Stimulated activated CD4-positive, alpha-beta T cell treated with anti-CD3 and anti-CD28 coated beads, Interleukin-4, amount 100 ng/mL, for 1 hour (primary cell): ENCODE measurements at places on chromosomes 2 and 18.

- DNase-seq: no peak
Observed at GRCh38 chr2:202405798-202406197, 29.7 kb downstream of the BMPR2 start.

DNA sequence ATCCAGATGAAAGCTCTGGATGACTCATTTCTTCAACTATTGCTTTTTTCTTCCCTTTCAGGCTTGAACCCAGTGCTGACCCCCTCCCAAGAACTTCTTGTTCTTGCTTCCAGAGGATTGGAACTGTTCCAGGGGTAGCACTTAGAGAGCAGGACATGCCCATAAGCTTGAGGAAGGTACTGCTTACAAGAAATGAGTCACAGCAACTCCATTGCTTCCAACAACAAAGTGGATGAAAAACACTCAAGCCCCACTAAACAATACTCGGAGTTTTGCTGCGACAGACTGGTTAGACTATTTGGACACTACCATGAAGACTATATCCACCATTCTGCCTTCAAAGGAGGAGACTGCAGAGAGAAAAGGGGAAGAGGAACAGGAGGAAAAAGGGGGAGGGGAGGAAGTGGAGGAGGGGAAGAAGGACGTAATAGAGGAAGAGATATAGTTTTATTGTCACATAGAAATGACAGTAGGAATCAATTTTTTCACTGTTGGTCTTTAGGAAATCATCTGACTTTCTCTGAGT, 1.6 kb upstream of the EPC2 start:
- no peak for DNase-seq

- DNase-seq: no peak
Observed at GRCh38 chr2:31002537-31003150, 135.6 kb downstream of the GALNT14 start.

GRCh38 chr18:47883771-47884413, 46.6 kb downstream of the SMAD2 start:
- peak; percentile 14 for DNase-seq

GRCh38 chr2:232473467-232473890, 14.2 kb downstream of the ECEL1 start:
- no peak for DNase-seq

DNA sequence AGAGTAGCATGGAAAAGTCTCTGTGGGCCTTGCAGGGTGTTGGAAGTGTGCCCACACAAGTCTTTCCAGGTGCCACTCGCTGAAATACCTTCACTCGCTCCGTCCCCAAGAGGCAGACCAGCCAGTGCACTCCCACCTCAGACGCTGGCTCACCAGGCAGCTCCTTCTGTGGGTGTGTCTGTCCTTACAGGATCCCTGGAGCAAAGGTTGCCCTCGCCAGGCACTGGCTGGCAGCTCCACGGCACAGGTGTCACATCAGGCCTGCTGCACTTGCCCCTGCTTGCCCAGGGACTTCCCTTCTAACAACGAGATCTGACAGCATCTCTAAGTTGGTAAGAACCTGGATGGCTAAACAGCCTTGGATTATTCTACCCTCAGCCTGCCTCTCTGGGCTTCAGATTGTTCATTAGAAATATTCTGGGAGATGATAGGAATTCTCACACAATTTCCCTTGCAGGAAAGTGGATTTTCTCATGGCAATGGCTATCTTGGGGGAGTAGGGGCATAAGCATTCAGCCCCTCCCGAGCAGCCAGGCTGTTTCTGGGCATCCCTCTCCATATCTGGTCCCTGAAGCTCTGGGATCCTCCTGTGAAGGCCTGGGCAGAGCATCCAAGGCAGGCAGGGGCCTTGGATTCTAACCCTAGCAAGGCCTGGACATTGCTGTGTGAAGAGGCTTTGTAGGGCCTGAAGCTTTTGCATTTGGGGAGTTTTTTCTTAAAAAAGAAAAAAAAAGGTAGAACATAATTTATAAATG, 262.1 kb downstream of the MYCN start:
- DNase-seq: no peak

DNA sequence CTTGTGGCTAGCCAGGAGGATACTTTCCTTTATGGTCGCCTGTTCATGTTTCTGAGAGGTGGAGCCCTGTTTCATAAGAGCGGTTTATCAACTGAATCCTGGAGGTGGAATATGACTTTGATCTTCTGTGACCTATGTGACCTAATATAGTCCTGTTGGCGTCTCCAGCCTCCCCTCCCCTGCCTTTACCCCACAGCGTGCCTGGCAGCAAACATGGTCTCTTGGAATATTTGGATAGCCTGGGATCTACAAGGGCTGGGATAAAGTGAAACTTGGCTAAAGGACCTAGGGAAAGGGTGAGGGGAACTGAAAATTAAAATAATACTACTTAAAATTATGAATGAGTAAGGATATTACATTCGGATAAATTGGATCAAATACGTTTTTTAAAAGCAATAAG, 246.0 kb downstream of the BABAM2 start:
- DNase-seq: no peak

DNA sequence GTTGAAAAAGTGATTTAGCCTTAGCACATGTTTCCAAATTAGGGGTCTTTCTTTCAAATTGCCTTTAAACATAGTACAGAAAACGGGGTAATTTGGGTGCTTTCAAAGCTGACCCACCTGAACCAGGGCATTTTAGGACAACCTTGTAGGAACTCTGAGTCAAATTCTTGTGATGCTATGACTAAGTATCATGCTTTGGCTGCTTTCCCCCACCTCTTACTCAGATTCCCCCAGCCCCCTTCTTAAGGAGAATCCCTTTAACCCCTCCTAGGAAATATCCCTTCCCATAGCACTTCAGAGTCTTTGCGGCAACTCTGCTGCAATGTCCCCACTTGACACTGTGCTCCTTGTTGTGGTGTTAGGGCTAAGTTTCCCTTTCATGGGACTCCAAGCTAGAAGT, 18.6 kb upstream of the KLF7 start:
- no peak for DNase-seq

GRCh38 chr18:13353084-13353823, 134.7 kb downstream of the LDLRAD4 start:
- no peak for DNase-seq

DNA sequence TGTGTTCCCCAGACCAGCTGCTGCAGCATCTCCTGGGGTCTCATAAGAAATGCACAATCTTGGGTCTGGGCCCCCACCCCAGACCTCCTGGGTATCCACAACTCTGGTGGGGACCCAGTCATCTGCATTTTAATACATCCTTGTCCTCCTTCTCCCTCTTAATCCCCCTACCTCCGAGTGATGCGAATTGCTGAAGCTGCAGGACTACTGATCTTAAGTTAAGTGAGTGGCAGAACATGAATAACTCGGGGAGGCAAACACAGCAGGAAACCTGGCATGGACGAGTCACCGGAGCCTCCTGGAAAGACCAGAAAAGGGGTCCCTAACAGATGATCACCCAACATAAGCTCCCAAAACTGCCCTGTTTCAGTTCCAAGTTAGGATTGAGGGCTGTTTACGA, 283.2 kb upstream of the MGAT5 start:
- no peak for DNase-seq

DNA sequence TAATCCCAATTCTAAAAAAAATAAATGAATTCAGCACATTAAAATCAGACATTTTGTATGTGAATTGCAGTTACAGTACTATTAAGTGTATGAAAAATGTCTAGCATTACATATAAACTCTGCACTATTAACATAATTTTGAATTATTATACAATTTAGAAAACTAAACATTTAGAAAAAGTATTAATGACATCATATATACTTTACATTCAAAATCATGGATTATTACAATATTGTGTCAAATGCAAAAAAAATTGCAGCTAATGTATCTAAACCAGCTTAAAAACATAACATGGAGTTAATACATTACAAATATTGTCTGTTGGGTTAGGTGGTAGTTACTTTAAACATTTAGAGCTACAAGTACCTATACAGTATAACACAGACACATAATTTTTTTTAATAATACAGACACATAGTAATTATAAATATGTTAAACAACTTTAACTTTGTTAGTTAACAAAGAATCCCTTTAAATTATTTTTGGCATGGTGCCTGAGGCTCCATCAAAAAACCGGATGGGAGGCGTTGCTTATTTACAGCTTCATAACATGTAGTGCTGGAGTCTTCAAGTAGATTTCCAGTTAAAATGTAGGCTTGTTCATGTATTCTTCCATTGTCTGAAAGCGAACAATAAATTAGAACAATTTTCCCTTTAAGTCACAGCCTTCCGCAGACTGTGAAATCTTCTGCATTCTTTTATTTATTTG, 79.1 kb downstream of the AP1S3 start:
- no peak for DNase-seq

DNA sequence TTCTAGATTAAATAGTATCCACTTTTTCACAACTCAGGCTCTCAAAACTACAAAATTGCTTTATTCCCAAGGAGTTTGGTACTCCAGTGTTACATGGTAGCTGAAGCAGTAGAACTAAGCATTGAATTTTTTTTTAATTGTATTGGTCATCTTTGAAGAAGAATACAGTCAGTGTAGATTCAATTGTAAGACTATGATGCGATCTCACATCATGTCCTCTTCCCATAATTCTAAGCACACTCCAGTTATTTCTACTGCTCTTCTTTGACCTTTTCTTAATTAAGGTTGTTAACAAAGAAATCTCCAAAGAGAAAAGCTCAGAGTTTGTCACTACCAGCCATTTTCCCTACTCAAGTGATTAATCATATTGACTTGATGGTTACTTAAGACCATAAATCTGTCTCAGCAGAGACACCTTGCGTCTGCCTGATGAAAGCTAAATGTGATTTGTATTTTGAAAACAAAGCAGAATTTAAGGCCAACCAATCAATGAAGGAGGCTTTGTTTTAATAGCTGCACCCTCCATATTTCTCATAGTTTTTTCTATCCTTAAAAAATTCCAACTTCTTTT, 130.2 kb downstream of the DTNA start:
- no peak for DNase-seq

DNA sequence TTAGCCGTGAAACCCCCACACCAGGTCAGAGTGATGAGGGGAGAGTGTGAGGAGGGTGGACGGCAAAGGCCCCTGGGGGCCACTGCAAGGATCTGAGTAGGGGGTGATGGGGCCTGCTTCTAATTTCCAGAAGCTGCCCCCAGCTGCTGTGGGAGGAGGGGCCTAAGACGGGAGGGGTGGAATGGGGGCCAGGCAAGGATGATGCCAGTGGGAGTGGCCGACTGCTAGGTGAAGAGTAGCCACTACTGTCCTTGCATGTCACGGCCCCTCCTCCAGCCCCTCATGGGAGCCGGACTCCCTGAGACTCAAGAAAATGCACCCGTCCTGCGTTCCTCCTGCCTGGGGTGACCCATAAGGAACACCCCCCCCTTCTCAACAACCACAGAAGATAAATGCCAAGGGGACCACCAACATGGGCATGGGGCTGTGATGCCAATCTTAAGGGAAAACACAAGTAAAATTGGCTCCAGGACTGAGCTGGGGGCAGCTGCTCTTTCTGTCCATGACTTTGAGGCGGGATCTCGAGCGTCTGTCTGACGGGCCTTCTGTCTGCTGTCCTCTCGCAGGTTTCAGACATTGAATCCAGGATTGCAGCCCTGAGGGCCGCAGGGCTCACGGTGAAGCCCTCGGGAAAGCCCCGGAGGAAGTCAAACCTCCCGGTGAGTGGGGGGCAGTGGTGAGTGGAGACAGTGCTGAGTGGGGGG, 24.2 kb upstream of the PRLH start:
- DNase-seq: no peak

- no peak for DNase-seq
Observed at GRCh38 chr2:98793897-98794830, 63.2 kb upstream of the MGAT4A start.

GRCh38 chr2:239498981-239499634, 98.3 kb upstream of the HDAC4 start:
- no peak for DNase-seq

DNA sequence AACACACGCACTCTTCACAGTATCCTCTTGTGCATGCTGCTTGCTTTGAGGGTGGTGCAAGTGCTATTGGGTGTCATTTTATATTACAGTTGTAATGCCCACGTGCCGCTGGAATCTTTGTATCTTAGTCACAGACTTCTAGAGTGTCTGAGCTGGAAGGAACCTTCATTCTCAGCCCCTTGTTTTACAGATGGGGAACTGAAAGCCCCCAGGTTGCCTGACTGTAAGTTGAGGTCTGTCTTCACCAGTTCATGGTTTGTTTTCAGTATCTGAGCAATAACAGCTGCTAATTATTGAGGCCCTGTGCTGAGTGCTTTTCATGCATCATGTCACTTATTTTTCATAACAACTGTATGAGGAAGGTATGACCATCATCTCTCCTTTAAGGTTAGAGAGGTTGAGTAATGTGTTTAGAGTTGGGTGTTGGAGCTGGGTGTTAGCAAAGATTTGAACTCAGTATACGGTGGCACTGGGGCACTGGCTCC, 77.0 kb downstream of the PRKCE start:
- no peak for DNase-seq

DNA sequence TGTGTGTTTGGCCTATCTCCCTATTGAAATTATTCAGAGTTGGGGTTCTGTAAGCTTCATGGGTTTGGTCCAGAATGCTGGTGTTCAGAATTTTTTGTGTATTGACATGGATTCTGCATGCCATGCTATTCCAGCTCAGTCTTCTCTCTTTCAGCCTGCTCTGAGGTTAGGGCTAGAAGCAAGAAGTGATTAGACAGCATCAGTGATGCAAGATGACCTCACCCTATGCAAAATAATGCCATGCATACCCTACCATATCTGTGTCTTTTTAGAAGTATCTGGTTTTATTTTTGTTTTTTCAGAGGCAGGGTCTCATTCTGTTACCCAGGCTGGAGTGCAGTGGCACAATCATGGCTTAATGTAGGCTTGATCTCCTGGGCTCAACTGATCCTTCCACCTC, 175.6 kb upstream of the SKOR2 start:
- no peak for DNase-seq

- no peak for DNase-seq
Observed at GRCh38 chr2:11292464-11293255, 51.8 kb downstream of the ROCK2 start.

GRCh38 chr18:79604913-79605880, 74.4 kb upstream of the CTDP1 start:
- DNase-seq: no peak
